Tibial nerve (tissue), 4 donors: ENCODE measurements at places on chromosomes 5 and 9.

DNA sequence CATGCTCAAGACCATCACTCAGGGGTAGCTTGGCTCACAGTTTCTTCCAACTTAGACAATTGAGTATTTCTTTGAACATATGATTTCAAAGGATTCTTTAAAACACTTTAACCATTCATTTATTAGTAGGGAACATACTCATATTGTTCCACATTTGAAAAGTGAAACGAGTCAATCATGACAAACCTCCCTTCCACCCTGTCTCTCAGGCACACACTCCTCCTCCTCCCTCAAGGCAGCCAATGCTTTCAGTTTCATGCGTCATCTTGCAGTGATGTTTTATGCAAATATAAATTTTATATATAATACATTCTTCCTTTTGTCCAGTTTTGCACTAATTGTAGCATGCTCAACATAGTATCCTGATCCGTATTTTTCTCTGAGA is 126.0 kb upstream of the BOD1 start:
- no peak for DNase-seq

- no peak for DNase-seq
These were observed 40.0 kb downstream of the GABRG2 start for GRCh38 chr5:162107591-162107990.

GRCh38 chr9:18495065-18495464 is 21.1 kb downstream of the ADAMTSL1 start:
- no peak for DNase-seq

GRCh38 chr5:151101151-151101550 is 20.3 kb upstream of the TNIP1 start:
- DNase-seq = no peak

- DNase-seq = no peak
These were observed 202.0 kb downstream of the FSTL4 start for GRCh38 chr5:133410335-133410828.

GRCh38 chr5:139783436-139783965 is 12.1 kb upstream of the PSD2 start:
- no peak for DNase-seq

DNA sequence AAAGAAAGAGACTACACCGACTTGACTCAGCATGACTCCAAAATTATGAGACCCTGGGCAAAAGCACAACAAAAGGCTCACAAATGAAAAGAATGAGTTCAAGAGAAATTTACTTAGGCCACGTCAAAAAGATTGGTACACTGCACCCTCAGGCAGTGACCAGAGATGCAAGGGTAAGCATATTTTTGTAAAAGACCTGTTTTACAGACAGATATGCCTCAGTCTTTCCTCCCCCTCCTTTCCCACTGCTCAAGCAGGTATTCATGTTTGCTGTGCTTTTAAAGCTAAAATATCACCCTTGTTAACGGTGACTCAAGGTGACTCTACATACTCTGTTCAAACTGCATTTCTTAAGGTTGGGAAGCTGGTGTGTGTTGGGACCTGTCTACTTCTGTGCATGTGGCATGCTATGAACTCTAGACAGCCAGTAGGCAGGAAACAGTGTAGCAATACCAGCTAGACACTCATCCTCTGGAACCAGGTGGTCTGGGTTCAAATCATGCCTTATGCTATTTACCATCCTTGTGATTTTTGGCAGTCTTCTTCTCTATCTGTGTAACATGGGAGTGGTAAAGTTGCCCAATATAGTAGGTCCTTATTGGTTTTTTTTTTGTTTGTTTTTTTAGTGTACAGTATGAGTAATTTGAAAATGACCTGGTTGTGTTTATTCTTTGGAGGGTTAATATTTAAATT is 98.7 kb downstream of the TLE4 start:
- DNase-seq = no peak

DNA sequence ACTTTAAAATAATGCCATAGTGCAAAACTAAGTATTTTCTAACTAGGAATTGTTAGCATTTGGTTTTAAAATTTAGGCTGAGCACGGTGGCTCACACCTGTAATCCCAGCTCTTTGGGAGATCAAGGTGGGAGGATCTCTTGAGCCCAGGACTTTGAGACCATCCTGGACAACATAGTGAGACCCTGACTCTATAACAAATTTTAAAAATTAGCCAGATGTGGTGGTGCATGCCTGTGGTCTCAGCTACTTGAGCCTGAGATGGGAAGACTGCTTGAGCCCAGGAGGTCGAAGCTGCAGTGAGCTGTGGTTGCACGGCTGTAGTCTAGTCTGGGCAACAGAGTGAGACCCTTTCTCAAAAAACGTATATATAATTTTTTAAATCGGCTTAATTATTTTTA is 4.9 kb downstream of the OTULIN start:
- no peak for DNase-seq

- DNase-seq = no peak
These were observed 20.6 kb downstream of the EMB start for GRCh38 chr5:50420343-50420935.

DNA sequence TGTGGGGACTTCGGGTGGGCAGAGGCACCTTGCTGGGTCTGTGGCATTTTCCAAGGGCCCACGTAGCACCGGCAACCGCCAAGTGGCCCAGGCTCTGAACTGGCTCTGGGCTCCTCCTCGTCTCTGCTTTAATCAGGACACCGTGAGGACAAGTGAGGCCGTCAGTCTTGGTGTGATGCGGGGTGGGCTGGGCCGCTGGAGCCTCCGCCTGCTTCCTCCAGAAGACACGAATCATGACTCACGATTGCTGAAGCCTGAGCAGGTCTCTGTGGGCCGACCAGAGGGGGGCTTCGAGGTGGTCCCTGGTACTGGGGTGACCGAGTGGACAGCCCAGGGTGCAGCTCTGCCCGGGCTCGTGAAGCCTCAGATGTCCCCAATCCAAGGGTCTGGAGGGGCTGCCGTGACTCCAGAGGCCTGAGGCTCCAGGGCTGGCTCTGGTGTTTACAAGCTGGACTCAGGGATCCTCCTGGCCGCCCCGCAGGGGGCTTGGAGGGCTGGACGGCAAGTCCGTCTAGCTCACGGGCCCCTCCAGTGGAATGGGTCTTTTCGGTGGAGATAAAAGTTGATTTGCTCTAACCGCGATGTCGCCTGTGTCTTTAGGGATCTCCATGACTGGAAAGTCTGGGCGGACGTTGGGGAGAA is 5.8 kb downstream of the DPP7 start:
- DNase-seq = no peak

DNA sequence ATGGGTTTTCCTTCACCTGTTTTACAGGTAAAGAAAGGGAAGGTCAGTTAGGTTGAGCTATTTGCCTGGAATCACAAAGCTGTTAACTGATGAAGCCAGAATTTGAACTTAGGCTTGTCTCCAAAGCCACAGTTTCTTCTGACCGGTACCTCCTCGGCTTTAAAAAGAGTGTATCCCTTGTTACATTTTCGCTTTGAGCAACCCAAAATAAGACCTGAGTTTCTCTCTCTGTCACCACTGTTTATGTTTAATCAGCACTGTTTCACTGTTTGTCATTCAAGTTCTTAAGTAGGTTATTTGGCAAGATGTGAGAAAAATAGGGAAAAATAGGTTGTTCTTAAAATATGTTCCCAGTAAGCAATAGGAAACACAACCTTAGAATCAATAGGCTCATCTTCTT is 84.6 kb downstream of the VCAN start:
- no peak for DNase-seq
